NCI-H1417 treated with DMSO at 0.1 percent for 48 hours (cell line): ENCODE measurements at places on chromosomes 11 and 22.

- no peak for DNase-seq
These were observed 36.1 kb upstream of the ANKK1 start for GRCh38 chr11:113351480-113351879.

GRCh38 chr11:2190657-2191471 lies 19.2 kb upstream of the TH start:
- DNase-seq: peak; percentile 90

GRCh38 chr11:36622431-36623136 lies 24.5 kb upstream of the RAG2 start:
- DNase-seq: no peak

GRCh38 chr11:93468290-93468689 lies 74.9 kb downstream of the SMCO4 start:
- DNase-seq: no peak

DNA sequence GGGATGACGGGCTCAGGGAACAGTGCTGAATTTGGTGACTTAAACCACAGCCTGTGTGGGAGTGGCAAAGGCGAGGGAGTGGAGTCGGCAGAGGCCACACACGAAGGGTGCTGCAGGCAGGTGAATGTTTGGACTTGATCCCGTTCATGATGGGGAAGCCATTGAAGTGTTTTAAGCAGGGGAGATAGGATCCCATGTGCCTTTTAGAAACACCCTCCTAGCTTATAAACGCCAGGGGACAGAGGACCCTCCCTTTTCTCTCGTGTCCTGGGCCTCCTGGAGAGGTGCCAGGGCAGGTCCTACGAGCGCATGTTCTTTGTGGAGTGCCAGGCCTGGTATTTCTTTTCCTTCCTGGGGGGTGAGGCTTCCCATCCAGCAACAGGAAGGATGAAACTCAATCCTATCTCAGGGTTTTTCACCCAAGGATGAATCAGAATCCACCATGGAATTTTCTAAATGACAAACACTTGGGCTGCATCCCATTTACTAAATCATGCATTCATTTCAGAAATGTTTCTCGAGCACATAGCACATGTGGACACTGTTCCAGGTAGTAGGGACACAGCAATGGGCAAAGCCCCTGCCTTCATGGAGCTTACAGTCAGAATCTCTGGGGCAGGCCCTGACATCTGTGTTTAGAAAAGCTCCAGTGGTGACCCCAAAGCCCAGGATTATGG lies 59.6 kb downstream of the CHRDL2 start:
- DNase-seq: no peak

GRCh38 chr22:22713416-22713815 lies 69.0 kb downstream of the GGTLC2 start:
- no peak for DNase-seq

- no peak for DNase-seq
These were observed 247.8 kb upstream of the ZC3H12C start for GRCh38 chr11:109845437-109845836.
